ELF-1 (cell line): ENCODE measurements at places on chromosomes 5 and 9.

DNA sequence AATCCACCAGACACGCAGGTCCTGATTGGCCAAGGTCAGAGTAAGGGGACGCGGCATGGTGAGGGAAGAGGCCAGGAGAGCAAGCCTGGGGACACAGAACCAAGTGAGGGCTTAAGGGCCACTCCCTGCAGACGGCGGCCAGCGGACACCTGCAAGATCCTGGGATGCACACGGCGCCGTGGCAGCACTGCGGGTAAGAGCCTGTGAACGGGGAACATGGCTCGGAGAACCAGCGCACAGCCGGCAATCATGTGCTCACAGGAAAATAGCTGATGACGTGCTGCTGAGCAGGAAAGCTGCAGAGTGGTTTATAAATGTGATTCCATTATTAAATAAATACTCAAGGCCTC is 27.0 kb upstream of the NSMF start:
- DNase-seq = no peak

GRCh38 chr5:66015196-66015960 is 89.0 kb downstream of the ERBIN start:
- no peak for DNase-seq

DNA sequence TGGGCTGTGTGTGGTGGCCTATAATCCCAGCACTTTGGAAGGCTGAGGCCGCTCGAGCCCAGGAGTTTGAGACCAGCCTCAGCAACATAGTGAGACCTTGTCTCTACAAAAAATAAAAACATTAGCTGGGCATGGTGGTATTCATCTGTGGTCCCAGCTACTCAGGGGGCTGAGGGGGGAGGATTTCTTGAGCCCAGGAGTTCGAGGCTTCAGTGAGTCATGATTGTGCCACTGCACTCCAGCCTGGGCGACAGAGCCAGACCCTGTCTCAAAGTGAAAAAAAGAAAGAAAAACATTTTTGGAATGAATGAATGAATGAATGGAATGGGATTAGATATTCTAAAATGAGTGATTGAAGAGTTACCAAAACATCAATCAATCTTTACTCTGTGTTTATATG is 85.8 kb downstream of the FGF1 start:
- no peak for DNase-seq

GRCh38 chr9:88308831-88309560 is 79.2 kb upstream of the SPIN1 start:
- no peak for DNase-seq

DNA sequence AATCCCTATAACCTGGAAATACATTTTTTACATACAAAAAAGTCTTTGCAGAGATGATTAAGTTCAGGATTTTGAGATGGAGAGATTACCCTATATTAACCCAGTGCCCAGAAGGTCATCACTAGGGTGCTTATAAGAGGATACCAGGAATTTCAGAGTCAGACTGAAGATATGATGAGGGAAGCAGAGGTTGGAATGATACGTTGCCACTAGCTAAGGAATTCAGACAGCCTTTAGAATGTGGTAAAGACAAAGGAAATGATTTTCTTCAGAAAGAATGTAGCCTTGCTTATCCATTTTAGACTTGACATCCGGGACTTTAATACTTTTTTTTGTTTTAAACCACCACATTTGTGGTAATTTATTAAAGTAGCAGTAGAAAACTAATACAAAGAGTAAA is 2176.8 kb upstream of the C9orf72 start:
- no peak for DNase-seq

DNA sequence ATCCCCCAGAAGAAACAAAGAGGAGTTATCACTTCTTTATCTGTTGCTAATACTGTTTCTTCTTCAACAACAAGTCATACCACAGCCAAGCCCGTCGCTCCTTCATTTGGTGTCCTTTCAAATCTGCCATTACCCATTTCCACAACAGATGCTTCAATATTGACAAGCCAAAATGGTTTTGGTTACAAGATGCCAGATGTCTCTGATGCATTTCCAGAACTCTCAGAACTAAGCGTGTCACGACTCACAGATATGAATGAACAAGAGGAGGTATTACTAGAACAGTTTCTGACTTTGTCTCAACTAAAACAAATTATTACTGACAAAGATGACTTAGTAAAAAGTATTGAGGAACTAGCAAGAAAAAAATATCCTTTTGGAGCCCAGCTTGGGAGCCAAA is 16.0 kb upstream of the HAND1 start:
- DNase-seq = no peak

GRCh38 chr9:38254151-38254550 is 138.4 kb upstream of the ALDH1B1 start:
- DNase-seq = no peak
